Fibroblast of pulmonary artery (primary cell): ENCODE measurements at places on chromosomes 5 and 9.

DNA sequence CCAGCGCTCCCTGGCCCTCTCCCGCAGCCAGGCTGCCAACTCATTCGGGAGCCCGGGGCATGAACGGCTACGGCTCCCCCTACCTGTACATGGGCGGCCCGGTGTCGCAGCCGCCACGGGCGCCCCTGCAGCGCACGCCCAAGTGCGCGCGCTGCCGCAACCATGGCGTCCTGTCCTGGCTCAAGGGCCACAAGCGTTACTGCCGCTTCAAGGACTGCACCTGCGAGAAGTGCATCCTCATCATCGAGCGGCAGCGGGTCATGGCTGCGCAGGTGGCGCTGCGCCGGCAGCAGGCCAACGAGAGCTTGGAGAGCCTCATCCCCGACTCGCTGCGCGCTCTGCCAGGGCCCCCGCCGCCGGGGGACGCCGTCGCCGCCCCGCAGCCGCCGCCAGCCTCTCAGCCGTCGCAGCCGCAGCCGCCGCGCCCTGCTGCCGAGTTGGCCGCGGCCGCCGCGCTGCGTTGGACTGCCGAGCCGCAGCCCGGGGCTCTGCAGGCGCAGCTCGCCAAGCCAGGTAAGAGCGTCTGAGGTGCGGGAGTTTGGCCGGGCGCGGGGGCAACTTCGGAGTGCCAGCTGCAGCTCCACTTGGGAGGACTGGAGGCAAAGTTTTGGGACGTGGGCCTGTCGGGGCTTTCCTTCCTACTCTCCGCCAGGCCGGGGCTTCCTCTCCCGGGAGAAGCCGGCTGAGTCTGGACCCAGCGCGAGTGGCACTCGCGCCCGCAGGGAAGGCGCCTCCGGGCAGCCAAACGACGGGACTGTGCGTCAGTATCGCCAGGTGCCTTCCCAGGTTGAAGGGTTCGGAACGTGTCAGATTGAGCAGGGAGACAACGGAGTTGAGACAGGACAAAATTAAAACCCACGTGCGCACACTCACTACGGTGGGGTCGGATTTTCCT is 735 bp downstream of the DMRT3 start:
- no peak for DNase-seq

DNA sequence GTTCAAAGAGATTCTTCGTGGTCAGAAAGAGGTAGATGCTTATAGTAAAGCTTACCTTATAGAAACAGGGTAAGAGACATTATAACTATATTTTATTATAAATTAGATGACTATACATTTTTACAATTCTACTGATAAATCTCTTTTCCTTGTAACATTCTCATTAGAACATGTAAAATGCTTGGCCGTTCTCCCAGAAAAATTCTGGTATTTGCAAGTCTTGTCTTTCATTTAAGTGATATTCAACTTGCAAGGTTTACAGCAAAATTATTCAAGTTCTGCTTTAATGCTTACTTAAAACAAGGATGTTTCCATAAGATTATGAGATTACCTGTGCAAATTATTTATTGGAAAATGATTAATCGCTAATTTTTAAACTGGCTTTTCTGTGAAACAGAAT is 41.3 kb upstream of the CDH18 start:
- peak; percentile 6 for DNase-seq

- DNase-seq = peak; percentile 6
Observed at GRCh38 chr5:891117-891836, 1.3 kb downstream of the BRD9 start.

DNA sequence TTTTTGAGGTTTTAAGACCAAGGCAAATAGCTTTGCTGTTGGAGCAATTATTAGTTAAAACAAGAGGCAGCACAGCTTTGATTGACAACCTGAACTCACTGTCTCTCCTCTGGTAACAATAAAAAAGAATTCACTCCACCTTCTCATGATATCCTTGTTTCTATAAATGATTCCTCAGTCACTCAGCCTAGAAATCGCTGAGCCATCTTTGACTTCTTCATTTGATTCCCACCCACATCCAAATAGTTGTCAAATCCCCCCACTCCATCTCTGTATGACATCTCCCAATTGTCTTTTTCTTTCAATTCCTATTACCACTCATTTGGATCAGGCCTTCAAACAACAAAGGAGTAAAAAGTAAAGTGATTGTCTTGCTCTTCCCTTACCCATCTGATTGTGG is 266.4 kb downstream of the MCTP1 start:
- no peak for DNase-seq

GRCh38 chr5:24141046-24141445 is 503.7 kb downstream of the CDH10 start:
- peak; percentile 1 for DNase-seq

- DNase-seq = no peak
Observed at GRCh38 chr5:43230707-43231106, 38.7 kb downstream of the NIM1K start.

- DNase-seq = no peak
Observed at GRCh38 chr5:88880201-88880600, 2.8 kb downstream of the MEF2C start.

GRCh38 chr5:53749621-53750020 is 189.2 kb downstream of the NDUFS4 start:
- peak; percentile 1 for DNase-seq

- no peak for DNase-seq
Observed at GRCh38 chr5:121581588-121581987, 270.1 kb upstream of the FTMT start.

GRCh38 chr9:136396219-136396515 is 3.8 kb downstream of the SNAPC4 start:
- DNase-seq = no peak

GRCh38 chr9:109101202-109101595 is 18.5 kb downstream of the TMEM245 start:
- no peak for DNase-seq

DNA sequence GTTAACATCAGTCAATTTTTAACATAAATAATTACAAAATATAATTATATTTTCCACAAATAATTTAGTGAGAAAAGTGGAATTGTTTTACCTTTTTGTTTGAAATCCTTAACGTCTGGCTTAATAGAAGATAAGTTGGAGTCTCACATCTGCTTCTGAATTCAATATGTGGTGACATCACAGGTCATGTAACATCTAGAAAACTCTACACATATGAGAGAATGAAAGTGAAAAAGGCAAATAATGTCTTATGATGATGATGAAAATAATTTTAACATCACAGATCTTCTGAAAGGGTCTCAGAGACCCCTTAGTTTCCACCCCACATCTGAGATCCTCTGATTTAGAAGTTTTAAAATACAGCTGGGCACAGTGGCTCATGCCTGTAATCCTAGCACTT is 81.5 kb downstream of the PRKACG start:
- DNase-seq = no peak

- peak; percentile 30 for DNase-seq
Observed at GRCh38 chr5:66830636-66831035, 234.4 kb downstream of the MAST4 start.
